ENCODE measurements at places on chromosomes 4 and X. TPM values are rescaled to one million over a fixed set of nuclear protein-coding genes. Genes with fewer than 3 reads are reported as not detected.

Gene CCNA2
- total RNA-seq, result 0.44 TPM

Gene ADAMTS3
- 30.4 TPM for total RNA-seq

Gene NCAPG
- total RNA-seq, result 2.3 TPM

Gene GPR78
- not detected for total RNA-seq

Gene EVC2
- total RNA-seq, result 14.5 TPM

Gene AMBN
- not detected for total RNA-seq

Gene TIGD4
- total RNA-seq, result not detected

Gene LIMCH1
- 29.4 TPM for total RNA-seq

Gene TRAPPC2
- 8.3 TPM for total RNA-seq

Gene MAGEB1
- not detected for total RNA-seq

Gene CLDN22
- not detected for total RNA-seq

Gene VEGFD
- 4.5 TPM for total RNA-seq

Data from omental fat pad (tissue), 4 donors.